Stimulated activated CD4-positive, alpha-beta T cell treated with anti-CD3 and anti-CD28 coated beads, Interleukin-12 subunit alpha, Interleukin-12 subunit beta, amount 100 ng/mL, for 24 hours (primary cell): ENCODE measurements at places on chromosomes 2 and 18.

- no peak for DNase-seq
Observed at GRCh38 chr2:119730671-119731177, 29.0 kb upstream of the PTPN4 start.

GRCh38 chr2:134244587-134244986, 9.3 kb upstream of the MGAT5 start:
- no peak for DNase-seq

GRCh38 chr2:45821558-45822271, 170.2 kb downstream of the PRKCE start:
- no peak for DNase-seq

GRCh38 chr18:8329186-8329771, 280.0 kb upstream of the RAB12 start:
- no peak for DNase-seq

- DNase-seq: no peak
Observed at GRCh38 chr2:123258877-123259539, 766.1 kb upstream of the CNTNAP5 start.

GRCh38 chr2:134225173-134225572, 28.7 kb upstream of the MGAT5 start:
- DNase-seq: no peak
